ENCODE measurements at places on chromosomes 7 and 10.

DNA sequence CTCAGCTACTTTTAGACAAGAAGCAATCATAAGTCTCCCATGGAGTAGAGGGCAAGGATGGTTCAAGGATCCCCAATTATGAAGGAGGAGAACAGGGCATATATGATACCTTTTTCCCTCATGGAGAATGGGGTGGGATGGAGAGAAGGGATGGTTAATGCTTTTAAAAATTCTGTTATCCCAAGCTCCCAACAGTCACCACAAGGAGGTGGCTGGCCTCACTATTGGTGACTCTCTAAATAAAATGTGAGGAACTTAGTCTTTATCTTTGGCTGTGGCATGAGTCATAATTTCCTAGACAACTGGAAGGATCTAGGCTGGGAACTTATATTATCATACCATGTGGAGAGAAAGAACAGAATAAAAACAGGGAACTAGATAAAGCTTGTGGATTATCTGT is 297.0 kb downstream of the PHTF2 start:
- DNase-seq, result no peak

- no peak for DNase-seq
Observed at GRCh38 chr7:94439893-94440381, 45.2 kb downstream of the COL1A2 start.

- DNase-seq, result no peak
Observed at GRCh38 chr10:5493691-5494090, 5.7 kb downstream of the CALML5 start.

GRCh38 chr10:98994030-98994429 is 241.6 kb downstream of the HPSE2 start:
- no peak for DNase-seq

DNA sequence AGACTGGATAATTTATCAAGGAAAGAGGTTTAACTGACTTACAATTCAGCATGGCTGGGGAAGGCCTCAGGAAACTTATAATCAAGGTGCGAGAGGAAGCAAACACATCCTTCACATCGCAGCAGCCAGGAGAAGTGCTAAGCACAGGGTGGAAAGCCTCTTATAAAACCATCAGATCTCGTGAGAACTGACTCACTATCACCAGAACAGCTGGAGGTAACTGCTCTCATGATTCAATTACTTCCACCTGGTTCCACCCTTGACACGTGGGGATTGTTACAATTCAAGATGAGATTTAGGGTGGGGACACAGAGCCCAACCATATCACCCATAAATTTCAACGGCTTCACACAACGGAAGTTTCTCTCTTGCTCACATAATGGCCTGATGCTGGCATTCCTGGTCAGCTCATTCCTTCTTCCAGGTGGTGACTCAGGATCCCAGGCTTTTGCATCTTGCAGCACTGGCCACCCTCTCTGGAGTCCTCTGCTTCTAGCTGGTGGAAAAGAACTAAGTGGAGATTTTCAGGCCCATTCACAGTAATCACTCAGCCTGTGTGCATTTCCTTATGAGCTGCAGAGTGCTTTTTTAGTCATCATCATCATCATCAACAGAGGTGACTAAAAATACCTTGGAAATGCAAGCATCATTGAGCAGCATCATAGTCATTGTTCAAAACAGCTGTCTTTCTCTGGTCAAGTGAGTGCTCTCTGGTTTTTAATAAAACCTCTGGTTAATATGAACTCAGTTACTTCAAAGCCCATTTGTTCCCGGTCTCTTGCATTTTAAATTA is 308.1 kb downstream of the SFMBT2 start:
- no peak for DNase-seq

GRCh38 chr10:61975391-61975932 is 74.0 kb downstream of the ARID5B start:
- DNase-seq, result no peak

All from CD4-positive, alpha-beta T cell treated with Interleukin-17A for 1 hour (primary cell).